Testis (tissue), 5 donors: ENCODE measurements at places on chromosomes 2 and 18. TPM values are rescaled to one million over a fixed set of nuclear protein-coding genes. Genes with fewer than 3 reads are reported as not detected.

GRCh38 chr2:10678225-10678624 lies 11.6 kb downstream of the NOL10 start:
- H3K27me3 ChIP-seq: no peaks in the 10 kb centered on the region
- H3K27ac ChIP-seq: no peak overlapping the region
- no peak for DNase-seq
- no peak overlapping the region for H3K4me3 ChIP-seq
- no peaks in the 10 kb centered on the region for H3K36me3 ChIP-seq

DNA sequence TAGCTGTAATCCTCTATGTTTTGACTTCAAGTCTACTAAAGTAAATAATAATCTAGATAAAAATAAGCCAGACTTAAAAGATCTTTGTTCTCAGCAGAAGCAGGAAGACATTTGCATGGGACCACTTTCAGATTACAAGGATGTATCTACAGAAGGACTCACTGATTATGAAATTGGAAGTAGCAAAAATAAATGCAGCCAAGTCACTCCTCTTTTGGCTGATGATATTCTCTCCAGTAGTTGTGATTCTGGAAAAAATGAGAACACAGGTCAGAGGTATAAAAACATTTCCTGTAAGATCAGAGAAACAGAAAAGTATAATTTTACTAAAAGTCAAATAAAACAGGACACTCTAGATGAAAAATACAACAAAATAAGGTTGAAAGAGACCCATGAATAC lies 338.4 kb downstream of the ZNF804A start:
- no peak overlapping the region for H3K4me3 ChIP-seq
- H3K27me3 ChIP-seq: no peaks in the 10 kb centered on the region
- H3K36me3 ChIP-seq: no peaks in the 10 kb centered on the region
- H3K4me1 ChIP-seq: no peaks in the 10 kb centered on the region

- no peaks in the 10 kb centered on the region for H3K36me3 ChIP-seq
- no peak overlapping the region for H3K4me3 ChIP-seq
- H3K4me1 ChIP-seq: no peaks in the 10 kb centered on the region
- no peaks in the 10 kb centered on the region for H3K27me3 ChIP-seq
Measured at GRCh38 chr18:38993342-38993741, 1427.7 kb upstream of the CELF4 start.

GRCh38 chr2:240405133-240405532 lies 30.3 kb upstream of the GPC1 start:
- no peak for DNase-seq
- no peaks in the 10 kb centered on the region for H3K36me3 ChIP-seq
- H3K4me3 ChIP-seq: no peak overlapping the region
- no peaks in the 10 kb centered on the region for H3K4me1 ChIP-seq
- H3K27ac ChIP-seq: no peak overlapping the region

Gene CCDC150
- 22.7 TPM for polyA plus RNA-seq

Gene NYAP2
- polyA plus RNA-seq: 0.17 TPM

Gene PUM2
- 50.5 TPM for polyA plus RNA-seq
